ENCODE measurements at places on chromosomes 5 and 9.

GRCh38 chr5:175712681-175713085 is 54.8 kb downstream of the HRH2 start:
- no peak for DNase-seq

GRCh38 chr5:43700601-43701000 is 97.6 kb downstream of the NNT start:
- DNase-seq: no peak

GRCh38 chr9:8160787-8161186 is 361.2 kb upstream of the DMAC1 start:
- DNase-seq: no peak

DNA sequence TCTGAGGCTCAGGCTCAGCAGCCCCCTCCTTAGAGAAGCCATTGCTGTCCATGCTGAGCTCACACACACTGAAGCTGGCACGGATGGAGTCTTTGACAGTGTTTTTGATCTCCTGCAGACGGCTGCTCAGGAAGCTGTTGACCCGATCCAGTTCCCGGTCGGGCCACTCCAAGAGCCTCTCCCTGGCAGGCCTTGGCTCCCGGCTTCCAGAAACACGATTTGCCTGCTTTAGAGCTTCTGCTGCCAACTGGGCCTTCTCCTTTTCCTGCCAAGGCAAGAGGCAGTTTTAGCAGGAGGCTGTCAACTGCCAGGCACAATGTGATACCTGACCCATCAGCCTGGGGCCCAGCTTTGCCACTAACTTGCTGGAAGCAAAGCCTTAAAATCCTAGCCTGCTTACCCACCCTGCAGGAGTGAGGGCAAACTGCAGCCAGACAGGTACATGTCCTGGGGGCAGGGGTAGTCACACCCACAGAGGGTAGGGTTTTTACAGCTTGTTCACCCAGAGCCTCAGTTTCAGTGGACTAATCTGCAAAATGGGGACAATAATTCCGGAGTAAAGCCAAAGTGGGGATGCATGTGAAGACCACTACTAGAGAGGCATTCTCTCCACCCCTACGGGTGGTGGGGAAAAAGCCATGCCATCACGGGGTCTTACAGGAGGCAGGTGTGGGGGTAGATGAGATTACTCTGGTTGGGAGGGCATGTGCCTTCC is 8.3 kb upstream of the DDX41 start:
- DNase-seq: no peak

GRCh38 chr9:77215874-77216273 is 38.5 kb downstream of the VPS13A start:
- DNase-seq: peak; percentile 33

DNA sequence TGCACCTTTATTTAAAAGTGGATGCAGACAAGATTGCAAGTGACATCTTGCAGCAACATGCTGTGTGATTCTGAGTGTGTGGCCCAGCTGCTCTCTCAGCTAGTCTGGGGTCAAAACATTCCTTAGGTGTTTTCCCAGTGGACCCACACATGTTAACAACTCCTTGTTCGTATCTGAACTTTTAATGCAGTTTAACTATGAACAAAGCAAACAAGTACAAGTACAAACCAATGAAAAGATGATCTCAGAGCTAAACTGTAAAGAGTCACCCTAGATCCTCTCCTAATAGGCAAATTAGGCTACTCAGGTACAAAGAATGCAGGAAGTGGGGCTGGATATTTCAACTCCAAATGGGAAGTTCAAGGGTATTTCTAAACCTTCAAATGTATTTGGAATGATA is 108.4 kb downstream of the ENTREP1 start:
- no peak for DNase-seq

GRCh38 chr9:123562844-123563346 is 206.9 kb downstream of the CRB2 start:
- DNase-seq: no peak

DNA sequence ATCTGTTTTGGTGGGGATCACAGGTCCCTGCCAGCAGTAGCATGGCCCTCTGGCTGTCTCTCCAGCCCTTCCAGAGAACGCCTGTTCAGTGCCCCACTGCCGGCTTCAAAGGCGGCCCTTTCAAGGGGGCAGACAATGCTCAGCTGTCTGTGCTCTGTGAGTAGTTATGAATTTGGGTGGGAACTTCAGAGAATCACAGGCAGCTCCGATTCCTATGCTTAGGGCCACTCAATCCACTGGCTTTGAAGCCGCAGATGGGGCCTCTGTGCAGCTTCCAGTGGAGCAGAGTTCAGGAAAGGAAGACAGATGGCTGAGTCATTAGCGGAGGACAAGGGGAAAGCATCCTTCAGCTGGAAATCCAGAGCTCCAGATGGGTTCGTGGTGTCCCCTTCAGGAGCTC is 42.4 kb downstream of the NKX2-5 start:
- no peak for DNase-seq

DNA sequence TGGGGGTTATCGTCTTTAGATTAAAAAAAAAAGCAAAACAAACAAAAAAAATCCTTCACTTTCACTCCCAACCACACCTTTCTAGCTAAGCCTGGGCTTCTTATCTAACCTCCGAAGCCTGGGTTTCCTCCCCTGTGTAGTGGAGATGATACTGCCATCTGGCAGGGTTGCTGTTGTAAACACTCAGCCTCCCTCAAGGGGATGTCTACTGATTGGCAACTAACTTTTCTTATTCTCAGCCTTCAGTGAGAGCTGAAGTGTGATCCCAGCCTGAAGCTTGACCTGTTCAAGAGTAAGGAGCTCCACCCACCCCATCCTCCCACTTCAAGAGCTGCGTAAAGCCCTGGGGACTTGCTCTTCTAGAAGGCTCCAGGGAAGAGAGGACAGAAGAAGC is 21.5 kb upstream of the WWC1 start:
- DNase-seq: peak; percentile 64

DNA sequence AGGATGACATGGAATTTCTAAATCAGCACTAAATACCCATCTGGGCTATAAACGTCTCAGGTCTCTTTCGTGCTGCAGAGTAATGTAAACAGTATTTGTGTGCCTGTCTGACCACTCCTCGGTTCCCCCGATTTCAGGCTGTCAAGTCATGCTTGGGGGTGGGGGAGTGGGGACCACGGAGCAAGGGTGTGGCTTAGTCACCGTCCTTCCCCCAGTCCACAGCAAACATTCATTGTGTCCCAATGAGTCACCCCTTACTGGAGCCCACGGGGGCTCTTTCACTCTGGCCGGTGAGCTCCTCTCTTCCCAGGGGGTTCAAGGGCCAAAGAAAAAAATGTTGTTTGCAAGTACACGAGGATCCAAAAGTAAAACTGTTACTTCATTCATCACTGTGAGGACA is 72.4 kb upstream of the ICE1 start:
- DNase-seq: no peak

GRCh38 chr5:14295610-14296009 is 152.5 kb downstream of the TRIO start:
- no peak for DNase-seq
